ENCODE measurements at places on chromosomes 7 and 10.

GRCh38 chr10:83925133-83925532, 214.2 kb upstream of the GHITM start:
- no peak for DNase-seq

GRCh38 chr7:128108129-128108528, 76.9 kb upstream of the LRRC4 start:
- DNase-seq = peak; percentile 91

- no peak for DNase-seq
These were observed 192.5 kb downstream of the ELFN1 start for GRCh38 chr7:1862560-1862959.

DNA sequence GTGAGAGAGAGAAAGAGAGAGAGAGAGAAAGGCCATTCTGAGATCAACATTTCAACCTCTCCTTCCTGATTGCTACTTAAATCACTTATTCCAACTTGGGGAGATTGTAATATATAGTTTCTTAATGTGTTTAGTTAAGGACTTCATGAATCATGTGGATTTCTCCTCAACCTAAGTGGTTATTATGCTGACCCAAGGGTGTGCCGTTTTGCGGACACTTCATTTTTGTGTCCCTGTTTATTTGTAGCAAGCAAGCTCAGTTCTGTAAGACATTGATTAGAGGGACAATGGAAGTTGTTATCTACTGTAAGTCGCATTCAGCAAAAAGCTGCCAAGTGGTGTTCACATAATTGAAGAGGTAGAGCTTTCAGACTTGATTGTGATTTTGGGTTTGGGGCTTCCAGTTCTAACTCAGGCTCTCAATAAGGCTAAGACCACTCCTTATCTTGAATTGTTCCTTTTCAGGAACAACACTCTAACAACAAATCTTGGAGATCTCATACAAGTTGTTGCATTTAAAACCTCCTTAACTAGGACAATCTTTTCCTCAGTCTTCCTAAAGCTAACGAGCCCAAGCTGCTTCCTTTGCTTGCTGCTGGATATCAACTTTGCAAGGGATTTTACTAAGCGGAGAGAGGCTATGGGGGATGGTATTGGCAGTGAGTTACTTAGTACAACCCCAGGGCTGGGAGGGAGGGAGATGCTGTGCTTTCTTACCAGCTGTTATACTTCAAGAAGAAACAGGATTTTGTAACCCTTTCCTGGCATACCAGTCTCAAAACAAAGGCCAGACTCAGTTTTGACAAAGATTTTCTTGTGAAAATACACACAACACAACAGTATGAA, 19.8 kb upstream of the COL1A2 start:
- no peak for DNase-seq

DNA sequence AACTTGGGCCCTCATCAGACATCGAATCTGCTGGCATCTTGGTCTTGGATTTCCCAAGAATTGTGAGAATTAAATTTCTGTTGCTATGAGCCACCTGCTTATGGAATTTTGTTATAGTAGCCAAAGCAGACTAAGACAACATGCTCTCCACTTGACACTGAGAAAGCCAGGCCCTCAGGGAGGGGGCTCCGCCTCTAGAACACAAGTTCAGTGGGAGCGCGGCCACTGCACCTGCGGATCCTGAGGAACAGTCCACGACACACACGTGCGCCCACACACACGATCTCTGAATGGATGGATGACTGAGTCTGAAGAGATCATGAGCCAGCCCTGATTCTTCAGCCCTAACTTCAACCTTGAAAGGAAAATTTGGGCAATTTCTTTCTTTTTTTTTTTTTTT, 73.7 kb downstream of the CTBP2 start:
- DNase-seq = no peak

DNA sequence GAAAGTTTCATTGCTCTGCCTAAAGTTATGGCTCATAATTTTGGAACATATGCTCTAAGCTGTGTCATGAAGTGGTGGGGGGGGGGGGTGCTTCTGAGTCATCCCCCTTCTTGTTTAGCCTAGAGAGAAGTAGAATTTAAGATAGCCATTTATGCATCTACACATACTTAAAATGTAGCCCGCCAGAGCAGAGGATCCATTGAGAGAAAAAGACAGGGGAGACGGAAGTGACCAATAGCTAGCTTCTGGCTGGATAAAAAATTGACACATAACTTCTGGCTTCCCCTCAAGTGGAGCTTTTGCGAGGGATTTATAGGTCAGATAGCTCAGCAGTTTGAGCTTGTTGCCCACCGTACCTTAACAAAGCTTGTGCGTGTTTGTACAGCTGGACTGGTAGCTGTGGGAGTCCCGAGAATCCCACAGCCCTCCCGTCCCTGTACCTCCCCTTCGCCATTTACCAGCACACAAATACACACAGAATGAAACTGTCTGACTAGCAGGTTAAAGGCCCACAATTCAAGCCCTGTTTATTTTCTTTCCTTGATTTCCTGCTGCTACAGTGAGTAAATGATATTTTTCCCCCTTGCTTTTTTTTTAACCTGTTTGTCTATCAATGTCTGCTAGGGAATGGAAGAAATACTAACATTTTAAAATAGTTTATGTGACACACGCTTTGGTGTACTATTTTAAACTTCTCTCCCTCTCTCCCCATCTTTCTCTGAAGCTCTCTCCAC, 232.6 kb upstream of the FERD3L start:
- DNase-seq = no peak

DNA sequence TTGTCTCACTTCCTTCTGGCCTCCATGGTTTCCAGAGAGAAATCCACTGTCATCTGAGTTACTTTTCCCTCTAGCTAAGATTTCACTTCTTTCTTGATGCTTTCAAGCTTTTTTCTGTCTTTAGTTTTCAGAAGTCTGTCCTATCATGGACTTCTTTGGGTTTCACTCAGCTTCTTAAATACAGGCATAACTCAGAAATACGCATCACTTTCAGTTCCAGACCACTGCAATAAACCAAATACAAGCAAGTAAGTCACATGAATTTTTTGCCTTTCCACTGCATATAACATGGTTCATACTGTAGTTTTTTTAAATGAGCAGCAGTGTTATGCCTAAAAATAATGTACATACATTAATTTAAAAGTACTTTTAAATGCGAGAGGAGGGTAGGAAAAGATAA, 48.7 kb downstream of the STK17A start:
- DNase-seq = no peak

GRCh38 chr10:123390332-123390731, 236.1 kb downstream of the BUB3 start:
- no peak for DNase-seq

- DNase-seq = no peak
These were observed 102.7 kb downstream of the AGMO start for GRCh38 chr7:15459018-15459615.

DNA sequence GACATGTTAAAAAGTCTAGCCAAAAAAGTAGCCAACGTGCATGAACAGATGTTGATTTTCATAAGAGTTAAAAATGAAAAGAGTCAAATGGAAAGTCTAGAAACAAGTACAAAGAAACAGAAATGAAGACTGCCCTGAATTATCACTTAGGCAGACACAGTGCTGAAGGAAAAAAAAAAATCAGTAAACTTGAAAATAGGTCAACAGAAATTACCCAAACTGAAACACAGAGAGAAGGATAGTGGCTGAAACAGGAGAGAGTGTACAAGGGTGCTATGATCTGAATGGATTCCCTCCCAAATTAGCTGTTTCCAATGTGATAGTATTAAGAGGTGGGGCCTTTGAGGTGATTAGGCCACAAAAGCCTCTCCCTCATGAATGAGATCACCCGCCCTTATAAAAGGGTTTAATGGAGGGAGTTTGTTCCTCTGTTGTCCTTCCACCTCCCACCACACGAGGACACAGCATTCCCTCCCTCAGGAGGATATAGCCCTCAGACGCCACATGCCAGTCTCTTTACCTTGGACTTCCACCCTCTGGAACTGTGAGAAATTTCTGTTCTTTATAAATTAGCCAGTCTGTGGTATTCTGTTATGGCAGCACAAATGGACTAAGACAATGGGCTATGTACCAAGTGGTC, 249.7 kb downstream of the AHR start:
- DNase-seq = no peak

DNA sequence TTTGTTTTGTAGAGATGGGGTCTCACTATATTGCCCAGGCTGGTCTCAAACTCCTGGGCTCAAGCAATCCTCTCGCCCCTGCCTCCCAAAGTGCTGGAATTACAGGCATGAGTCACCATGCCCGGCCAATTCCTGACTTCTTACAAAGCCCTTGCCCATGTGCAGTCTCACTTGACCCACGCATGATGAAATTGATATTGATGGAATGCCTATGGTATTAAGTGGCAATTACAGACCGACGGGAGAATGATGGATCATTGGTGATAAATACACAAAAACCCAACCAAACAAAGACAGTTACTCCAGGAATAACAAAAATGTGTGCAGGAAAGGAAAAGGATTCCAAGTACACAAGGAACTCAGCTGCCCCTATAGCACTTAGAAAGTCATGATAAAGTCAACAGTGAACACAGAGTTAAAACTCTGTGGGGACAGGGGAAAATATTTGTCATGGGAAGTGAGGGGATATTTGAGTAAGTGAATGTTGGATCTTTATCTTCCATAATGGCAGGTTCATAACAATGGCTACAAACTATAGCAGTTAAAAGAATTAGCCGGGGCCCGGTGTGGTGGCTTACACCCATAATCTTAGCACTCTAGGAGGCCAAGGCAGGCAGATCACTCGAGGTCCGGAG, 21.6 kb downstream of the HIP1 start:
- no peak for DNase-seq

DNA sequence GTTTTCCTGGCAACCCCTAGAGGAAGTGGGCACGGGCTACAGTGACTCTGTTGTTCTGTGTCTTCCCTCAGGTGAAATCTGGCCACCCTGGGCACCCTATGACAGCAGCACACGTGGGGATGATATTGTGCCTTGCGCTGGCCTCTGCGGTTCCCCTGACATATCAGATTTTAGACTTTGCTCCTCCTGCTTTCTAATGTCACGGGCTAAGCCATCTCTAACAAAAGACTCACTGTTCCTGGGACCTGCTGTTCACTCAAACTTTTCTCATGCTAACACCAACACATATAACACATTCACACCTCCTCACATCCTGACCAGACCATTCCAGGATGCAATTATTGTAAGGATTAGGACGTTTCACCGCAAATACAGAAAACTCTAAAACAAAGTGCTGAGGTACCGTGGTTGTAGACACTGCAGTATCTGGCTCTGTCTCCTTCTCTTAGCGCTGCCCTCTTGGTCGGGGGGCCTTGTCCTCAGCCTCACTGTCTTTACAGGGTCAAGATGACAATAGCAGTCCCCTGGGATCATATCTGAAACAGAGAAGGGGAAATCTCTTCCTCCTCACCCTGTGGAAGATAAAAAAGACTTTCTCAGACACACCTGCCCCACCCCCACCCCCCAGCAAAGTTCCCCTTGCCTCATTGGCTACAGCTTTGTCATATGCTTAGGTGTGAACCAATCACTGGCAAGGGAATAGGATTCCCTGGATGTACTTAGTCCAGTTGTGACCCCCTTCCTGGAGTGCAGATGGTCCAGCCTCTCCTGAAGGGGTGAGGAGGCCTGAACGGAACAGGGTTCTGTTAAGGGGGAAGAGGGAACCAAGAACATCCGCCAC, 14.1 kb downstream of the CHN2 start:
- DNase-seq = peak; percentile 27
